Activated CD8-positive, alpha-beta memory T cell treated with anti-CD3 and anti-CD28 coated beads for 1 hour (primary cell): ENCODE measurements at places on chromosomes 11 and 22.

DNA sequence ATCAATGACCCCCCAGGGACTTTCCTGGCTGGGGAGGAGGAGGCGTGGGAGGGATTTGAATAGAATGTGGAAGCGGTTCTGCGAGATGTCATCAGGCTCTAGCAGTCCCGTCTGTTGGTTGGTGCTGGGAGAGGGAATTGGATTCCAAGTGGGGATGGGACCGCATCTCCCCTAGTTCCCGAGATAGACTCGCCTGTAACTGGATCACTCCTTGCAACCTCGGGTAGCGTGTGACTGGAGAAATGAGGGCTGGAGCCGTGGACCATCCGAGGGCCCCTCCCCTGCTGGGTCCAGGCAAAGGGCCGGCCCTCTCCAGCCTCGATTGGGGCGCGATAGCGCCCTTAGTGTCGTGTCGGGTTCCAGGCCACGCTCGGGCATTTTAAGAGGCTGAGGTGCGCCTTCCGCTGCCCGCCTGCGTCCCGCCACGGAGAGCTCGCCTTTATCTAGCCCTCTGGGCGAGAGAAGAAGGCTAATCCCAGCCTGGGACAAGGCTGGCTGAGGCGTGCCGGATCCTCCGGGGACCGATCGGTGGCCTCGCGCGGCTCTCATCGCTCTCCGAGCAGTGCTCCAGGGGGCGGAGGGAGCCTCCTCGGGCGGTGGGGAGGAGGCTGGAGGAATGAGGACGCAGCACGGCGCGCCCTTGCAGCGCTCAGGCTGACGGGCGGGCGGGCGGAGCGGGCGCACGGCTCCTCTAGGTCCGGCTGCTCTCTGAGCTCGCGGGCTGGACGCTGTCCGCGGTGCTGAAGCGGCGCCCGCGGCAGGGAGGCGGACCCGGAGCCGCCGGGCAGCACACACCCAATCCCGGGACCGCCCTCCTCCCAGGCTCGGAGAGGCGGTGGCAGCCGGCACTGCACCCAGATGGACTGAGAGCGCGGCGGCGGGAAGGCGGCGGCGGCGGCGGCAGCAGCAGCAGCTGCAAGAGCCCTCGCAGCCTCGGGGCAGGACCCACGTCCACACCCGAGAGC, 107.8 kb downstream of the OSBP2 start:
- DNase-seq: no peak

DNA sequence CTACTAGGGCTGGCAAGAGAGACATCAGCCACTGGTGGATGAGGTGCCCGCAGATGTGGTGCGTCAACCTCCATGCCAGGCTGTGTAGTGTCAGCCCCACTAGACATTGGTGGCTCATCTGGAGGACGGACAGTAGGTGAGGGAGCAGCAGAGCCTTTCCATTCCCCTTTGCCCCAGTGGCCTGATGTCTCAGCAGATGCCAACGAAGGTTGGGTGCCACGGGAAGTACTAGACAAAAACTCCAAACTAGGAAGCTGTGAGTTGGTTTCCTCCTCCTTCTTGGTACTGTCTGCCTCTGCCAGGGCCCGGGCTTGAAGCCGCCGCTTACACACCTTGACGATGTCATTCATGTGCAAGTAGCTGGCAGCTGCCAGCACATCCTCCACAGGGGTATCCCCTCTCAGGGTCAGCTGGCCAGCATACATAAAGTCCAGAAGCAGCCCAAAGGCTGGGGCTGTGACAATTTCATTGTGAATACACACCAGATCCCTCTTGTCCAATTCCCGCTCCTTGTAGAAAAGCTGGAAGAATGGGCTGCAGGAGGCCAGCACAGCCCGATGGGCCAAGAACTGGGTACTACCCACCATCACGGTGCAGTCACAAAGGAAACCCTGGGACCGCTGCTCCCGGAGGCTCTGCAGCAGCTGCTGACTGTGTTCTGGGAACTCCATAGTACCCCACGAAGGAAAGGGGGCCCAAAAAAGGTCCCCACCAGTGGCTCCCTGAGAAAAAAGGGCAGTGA, 795 bp downstream of the ZBTB3 start:
- DNase-seq: no peak

GRCh38 chr22:27748751-27749191, 52.8 kb downstream of the MN1 start:
- no peak for DNase-seq

- no peak for DNase-seq
Measured at GRCh38 chr11:122727101-122727929, 71.8 kb downstream of the UBASH3B start.

DNA sequence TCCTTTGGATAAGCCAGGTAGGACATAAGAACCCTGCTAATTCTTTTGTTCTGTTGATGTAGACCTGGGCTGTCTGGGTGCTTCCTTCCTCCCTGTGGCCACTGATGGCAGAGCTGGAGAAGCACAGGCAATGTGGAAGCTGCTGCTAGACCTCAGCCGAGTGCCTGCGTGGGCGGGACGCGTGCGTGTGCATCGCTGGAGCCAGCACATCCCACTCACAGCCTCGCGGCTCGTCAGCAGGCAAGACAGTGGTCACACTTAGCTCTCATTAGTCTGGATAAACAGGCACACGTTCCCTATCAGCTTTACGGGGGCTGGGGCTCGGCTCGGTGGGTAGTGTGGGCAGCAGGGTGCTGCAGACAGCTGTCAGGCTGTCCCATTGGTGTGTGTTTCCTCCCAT, 155.7 kb downstream of the GRIK4 start:
- DNase-seq: no peak

- DNase-seq: no peak
Measured at GRCh38 chr11:103631841-103632240, 404.6 kb upstream of the DDI1 start.

DNA sequence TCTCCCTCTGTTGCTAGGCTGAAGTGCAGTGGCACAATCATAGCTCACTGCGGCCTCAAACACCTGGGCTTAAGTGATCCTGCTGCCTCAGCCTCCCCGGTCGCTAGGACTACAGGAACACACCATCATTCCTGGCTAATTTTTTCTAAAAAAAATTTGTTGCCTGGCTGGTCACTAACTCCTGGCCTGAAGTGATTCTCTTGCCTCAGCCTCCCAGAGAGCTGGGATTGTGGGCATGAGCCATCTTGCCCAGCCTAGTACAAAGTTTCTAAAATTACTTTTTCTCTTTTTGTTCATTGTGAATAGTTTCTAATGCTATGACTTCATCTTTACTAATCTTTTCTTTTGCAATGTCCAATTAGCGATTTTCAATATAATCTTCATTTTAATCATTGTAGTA, 12.5 kb downstream of the RBM7 start:
- DNase-seq: no peak

DNA sequence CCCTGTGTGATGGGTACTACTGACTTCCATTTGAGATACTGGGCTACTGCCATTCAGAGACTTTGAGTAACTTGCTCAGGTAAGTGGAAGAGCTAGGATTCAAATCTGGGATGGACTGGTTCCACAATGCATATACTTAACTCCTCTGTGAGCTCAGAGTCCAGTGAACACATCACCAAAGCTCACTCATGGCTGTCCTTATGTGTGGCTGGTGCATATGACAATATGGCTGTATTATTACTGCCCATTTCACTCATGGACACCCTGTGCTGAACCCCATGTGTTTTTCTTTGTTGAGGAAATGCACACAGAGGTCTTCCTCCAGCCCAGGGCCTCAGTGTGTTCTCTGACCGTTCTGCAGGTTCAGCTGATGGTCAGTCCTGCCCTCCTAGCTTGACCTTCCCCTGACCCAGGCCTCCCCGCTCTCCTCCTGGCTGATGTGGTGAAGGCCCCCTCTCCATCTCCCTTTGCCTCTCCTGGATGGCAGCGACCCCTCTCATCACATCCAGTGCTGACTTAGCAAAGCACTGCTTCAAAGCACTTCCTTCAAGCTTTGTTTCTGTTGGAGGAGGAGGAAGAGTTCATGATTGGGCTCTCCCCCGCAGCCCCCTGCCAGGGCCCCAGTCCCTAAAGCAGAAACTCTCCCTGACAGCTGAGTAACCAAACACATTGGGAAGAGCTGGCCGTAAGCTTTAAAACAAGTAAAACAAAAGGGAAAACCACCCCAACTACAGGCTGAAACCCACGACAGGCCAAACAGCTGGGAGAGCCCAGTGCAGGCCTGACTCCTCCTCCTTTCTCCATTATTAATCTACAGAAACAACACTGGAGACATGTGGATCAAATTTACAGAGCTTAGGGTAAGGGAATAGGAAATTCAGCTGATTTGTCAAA, 101.2 kb downstream of the NAT10 start:
- DNase-seq: no peak

DNA sequence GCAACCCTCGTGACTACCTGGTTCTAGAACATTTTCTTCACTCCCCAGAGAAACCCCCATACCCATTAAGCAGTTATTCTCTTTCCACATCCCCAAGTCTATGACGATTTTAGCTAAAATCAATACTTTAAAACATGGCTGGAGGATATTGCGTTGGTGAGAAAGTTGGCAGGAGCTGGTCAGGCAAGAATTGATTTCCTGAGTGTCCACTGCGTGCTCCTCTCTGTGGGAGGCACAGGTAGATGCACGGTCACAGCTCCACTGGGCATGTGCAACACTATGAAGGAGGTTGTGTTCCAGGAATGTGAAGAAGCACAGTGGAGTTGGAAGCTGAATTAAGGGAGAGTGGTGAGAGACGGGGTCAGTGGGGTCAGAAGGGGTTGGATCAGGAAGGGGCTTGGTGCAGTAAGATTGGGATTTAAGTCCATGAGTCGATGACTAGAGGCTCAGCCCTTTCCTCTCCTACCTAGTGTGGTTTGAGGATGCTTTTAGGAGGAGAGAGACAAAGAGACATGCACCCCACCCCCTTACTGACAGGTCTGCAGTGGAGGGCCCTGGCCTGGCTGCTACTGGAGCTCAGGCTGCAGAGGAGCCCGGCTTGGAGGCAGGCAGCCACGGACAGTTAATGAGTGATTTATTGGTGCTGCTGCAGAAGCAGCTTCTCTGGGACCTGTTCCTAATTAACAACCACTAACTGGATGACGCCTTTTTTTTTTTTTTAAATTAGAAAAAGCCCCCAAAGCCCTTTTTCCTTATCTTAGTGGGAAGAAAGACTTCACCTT, 395.6 kb downstream of the TENM4 start:
- DNase-seq: no peak

DNA sequence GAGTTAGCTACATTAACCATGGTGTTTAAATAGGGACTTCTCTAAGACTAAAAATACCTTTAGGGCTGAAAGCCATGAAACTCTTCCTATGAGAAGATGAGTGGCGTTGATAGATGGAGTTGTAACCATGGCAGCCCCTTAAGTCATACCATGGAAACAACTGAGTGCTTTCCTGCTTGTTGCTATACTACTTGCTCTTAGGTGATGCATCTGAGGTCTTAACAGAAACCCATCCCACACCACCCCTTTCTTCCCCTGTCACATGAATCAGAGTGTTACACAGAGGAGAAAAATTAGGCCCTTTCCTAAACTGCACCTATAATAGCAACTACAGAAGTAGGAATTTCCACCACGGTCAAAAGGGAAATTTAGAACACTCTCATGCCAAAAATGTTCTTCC, 64.3 kb upstream of the ZC3H12C start:
- no peak for DNase-seq

GRCh38 chr11:61392981-61393595, 701 bp downstream of the TMEM216 start:
- DNase-seq: no peak

DNA sequence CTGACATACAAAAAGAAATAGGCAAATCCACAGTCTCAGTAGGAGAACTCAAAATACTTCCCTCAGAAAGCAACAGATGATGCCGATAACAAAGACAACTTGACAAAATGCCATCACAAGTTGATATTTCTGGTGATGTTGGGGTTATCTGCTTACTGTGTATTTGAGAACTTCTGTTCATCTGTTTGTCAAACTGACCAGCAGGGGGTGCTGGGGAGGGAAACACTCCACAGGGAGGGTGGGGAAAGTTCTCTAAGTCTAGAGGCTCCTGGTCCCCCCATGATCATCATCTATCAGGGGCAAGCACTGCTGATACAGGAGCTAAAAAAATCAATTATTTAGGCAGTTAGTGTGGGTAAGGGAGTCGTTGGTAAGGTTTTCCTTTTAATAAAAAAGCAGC, 19.2 kb downstream of the GLYATL1 start:
- DNase-seq: no peak

GRCh38 chr22:37731804-37732471, 35.1 kb downstream of the TRIOBP start:
- no peak for DNase-seq

DNA sequence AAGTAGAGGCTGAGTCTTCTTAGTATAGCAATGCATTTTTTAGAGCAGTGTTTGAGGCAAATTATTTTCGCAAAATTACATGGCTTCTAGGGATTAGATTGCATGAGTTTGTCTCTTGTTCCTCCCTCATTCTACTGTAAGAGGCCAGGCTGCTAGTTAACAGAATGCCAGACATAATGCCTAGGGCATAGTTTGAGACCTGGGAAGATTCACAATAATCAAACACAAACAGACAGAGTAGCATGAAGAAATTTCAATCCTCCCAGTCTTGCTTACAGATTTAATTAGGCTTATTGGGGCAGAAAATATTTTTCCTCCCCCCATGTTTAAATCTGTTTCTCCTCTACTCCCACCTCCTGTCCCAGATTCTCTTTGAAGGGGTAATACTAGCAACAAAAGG, 48.3 kb downstream of the ARHGEF12 start:
- no peak for DNase-seq

DNA sequence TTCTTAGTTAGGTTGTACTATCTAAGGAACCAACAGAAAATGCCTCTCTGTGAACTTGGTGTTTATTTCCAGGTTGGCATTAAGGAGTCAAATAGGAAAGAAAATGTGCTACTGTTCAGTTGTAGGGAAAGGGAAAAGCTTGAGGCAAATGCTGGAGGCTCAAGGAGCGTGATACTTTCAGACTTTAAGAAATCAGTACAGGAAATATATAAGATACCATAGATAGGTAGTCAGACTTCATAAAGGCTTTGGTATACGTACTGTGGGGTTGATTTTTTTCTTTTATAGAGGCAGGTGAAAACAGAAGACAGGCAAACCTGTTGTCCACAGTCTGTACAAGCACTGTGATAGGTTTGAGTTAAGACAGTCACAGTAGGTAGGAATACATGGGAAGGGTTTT, 30.8 kb downstream of the EP300 start:
- no peak for DNase-seq

- no peak for DNase-seq
Measured at GRCh38 chr11:14861680-14862079, 30.4 kb downstream of the CYP2R1 start.

DNA sequence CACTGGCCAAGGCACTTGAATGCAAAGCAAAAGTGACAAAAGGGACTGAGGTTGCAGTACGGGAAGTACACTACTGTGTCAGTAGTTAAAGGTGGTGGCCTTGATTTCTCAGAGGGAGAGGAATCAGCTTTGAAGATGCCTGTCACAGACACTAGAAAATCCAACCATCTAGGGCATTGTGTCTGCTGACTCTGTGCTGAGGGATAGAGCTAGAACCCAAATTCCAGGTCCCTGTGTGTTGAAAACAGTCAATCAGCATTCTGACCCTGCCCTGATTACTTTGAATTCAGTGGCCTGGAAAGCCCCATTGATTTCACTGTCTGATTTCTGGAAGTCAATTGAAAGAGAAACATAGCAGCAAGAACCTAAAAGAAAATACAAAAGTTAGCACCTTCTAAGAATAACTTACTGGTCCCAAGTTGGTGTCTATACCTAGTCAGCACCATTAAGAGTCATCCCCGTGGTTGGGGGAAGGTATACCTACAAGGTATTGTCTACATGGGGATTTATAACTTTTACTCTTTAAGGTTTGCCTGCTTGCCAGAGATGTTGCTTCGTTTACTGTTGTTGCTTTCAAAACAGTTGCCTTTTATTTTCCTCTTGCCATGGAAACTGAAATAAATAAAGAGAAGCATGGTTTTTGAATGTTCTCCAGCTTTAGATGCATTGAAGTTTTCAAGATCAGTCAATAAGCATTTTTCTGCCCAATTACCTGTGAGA, 97.3 kb downstream of the PDHX start:
- DNase-seq: no peak

GRCh38 chr11:61922539-61922938, 5.2 kb upstream of the RAB3IL1 start:
- DNase-seq: no peak
